Stimulated activated CD8-positive, alpha-beta memory T cell treated with anti-CD3 and anti-CD28 coated beads, Interleukin-4, amount 100 ng/mL, for 24 hours (primary cell): ENCODE measurements at places on chromosomes 2 and 18.

GRCh38 chr2:240559286-240559685 lies 871 bp upstream of the DUSP28 start:
- no peak for DNase-seq

DNA sequence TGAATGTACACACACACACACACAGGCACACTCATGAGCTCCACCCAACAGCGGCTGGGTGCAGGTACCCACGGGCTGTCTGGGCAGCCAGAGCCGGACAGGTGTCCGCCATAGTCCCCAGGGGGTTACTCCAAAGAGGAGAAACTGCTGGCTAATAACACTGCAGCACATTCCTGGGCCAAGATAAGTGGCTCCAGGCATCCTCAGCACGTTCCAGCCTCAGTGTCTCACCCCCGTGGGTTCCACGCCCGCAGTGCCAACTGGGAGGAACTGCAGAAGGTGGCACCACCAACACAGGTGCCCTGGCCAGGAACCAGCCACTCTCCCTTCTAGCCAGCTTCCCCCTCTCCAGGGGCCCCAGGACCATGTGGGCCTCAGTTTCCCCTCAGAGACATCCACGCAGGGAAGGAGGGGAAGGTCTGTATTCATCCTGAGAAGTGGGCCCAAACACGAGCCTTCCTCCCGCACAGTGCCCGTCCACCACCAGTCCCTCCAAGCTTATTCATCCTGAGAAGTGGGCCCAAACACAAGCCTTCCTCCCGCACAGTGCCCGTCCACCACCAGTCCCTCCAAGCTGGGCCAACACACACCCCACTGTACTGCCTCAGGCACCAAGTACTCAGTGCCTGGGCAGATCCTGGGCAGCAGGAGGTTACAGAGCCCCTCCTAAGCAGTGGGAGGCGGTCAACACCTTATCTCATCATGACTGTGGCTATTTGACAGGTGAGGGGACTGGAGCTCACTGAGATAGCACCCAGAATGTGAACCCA lies 47.6 kb downstream of the TNS1 start:
- no peak for DNase-seq

- no peak for DNase-seq
Observed at GRCh38 chr18:46411867-46412690, 244.9 kb downstream of the LOXHD1 start.

DNA sequence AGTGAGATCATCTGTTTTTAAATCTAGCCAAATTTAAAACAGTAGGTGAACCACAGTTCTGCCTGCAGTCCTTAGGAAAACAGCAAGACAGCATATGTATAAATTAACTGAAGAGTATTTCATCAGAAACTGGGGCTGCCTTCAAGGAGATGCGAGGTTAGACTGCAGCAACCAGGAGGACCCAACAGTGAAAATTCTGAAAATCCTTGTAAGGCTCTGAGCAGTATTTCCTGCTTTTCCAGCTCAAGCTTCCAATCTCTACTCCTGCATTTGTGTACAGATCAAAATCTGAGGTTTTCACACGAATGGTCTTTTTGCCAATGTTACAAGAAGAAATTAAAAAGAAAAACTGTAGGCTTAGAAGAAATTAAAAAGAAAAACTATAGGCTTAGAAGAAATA lies 43.7 kb downstream of the CERKL start:
- no peak for DNase-seq

- DNase-seq = no peak
Observed at GRCh38 chr2:181326661-181327060, 130.5 kb upstream of the ITGA4 start.

DNA sequence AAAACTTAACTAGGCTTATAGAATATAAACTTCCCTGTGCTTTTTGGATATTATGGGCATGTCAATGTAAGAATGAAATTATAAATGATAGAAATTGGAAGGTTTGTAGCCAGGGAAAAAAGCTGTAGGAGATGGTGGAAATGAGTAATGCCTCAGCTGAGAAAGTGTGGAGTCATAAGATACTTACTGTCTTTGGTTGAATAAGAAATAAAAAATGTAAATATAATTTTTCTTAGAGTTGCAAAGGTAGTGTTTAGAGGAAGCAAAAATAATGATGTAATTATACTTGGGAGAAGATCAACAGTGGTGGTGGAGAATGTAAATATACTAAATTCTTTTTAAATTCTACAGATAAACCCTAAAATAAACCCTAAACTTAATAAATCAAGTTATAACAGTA lies 26.2 kb upstream of the RND3 start:
- DNase-seq = no peak

DNA sequence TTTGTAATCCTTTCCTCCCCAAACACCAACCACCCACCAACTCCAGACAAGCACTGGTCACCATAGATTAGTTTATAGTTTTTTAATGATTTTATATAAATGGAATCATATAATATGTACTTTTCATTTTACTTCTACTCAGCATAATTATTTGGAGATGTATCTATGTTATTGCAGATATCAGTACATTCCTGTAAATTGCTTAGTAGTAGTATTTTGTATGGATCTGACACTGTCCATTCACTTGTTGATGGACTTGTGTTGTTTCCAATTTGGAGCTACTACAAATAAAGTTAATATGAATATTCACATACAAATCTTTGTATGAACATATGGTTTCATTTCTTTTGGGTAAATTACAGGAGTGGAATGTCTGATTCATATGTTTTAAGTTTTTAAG lies 31.0 kb downstream of the ZC3H15 start:
- DNase-seq = no peak

- DNase-seq = no peak
Observed at GRCh38 chr2:177143444-177143843, 69.2 kb upstream of the HNRNPA3 start.

DNA sequence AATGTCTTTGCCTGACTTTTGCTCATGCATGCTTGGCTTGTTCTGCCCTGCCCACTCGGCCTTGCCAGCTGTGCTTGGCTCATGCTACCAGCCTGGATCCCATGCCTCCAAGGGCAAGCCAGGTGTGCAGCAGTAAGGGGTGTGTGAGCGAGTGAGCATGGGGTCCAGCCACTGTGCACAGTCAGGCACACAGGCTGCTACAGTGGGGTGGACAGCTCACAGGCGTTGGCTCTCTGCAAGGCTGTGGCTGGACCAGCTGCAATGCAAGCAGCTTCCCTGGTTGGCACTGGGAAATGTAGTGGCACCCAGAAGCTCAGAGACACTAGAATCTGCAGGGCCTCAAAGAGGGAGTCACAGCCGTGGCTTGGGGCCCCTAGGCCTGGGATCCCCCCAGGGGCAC lies 529.7 kb downstream of the DSC3 start:
- no peak for DNase-seq
